Choroid plexus epithelial cell (primary cell): ENCODE measurements at places on chromosomes 13 and 19.
A peak's percentile ranks its signal among the peaks of the same experiment; 100 is the strongest.

GRCh38 chr13:20808874-20809273 is 35.1 kb upstream of the EEF1AKMT1 start:
- no peak for DNase-seq

DNA sequence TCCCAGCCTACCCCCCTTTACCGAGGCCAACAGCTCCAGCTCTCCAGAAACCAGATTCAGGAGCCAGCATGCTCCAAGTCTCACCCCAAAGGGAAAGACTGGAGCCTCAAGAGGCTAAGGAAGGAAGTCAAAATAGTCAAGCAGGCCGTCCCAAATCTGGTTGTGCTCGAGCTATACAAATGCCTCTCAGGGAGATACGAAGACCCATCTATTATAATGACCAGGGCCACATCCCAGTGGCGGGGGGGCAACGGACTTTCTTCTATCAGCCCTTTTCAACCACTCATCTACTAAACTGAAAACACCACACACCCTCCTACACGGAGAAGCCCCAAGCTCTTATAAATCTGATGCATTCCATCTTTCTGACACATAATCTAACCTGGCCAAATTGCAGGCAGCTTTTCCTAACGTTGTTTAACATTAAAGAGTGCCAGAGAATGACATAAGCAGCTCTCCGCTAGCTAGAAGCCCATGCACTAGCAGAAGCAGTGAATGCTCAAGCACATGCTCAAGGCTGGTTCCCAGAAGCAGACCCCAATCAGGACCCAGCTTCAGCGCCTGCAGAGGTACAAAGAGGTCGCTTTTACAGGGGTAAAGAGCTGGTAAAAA is 104.6 kb upstream of the ZNF98 start:
- no peak for DNase-seq

GRCh38 chr13:65605396-65605795 is 1624.7 kb downstream of the PCDH9 start:
- peak; percentile 27 for DNase-seq

DNA sequence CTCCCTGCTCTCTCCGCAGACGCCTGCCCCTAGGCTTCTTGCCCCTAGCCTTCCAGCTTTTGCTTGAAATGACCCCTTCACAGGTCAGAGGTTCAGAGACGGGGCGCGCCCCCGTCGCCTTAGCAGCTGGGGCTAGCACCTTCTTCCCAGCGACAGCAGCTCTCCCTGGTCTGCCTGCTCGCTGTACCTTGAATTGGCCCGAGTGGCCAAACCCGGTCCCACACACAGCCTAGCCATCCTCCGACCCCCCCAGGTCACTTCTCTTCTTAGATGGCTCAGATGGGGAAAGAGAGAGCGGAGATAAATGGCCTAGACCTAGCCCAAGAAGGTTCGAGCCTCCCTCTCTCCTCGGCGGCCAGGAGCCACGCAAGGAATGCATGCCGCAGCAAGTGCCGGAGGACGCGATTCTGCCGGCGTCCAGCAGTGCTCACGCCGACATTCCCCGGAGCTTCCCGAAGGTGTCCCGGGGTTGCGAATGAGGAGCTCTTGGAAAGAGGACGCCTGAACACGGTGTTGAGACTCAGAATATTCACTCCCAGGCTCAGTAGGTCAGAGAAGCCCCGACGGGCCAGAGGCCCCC is 1.3 kb downstream of the CDX2 start:
- DNase-seq, result no peak

- DNase-seq, result no peak
These were observed 1.1 kb downstream of the VSTM1 start for GRCh38 chr19:54062643-54063042.

DNA sequence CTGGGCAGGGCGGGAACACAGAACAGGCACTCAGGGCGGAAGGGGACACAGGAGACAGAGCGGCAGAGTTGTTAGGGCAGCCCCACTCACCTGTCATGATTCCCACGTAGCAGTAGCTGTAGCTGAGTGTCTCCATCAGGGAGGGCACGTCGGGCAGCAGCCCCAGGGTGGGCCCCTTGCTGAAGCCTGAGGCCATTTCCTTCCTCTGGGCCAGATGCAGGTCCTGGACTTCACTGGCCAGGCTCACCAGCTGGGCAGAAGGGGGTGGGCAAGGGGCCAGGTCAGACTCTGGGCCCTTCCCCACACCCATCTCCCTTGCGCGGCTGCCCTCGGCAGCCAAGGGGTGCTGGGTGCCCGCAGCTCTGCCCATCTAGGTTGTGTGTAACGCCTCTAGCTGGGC is 5.9 kb downstream of the MBOAT7 start:
- no peak for DNase-seq

- DNase-seq, result peak; percentile 48
These were observed 43.3 kb upstream of the C13orf46 start for GRCh38 chr13:114017028-114017630.
